Activated T-cell treated with anti-CD3 and anti-CD28 coated beads, Interleukin-2, amount 50 U/mL, for 24 hours (primary cell): ENCODE measurements at places on chromosomes 2 and 18.

- no peak for DNase-seq
Observed at GRCh38 chr2:187169864-187170263, 278.2 kb downstream of the CALCRL start.

DNA sequence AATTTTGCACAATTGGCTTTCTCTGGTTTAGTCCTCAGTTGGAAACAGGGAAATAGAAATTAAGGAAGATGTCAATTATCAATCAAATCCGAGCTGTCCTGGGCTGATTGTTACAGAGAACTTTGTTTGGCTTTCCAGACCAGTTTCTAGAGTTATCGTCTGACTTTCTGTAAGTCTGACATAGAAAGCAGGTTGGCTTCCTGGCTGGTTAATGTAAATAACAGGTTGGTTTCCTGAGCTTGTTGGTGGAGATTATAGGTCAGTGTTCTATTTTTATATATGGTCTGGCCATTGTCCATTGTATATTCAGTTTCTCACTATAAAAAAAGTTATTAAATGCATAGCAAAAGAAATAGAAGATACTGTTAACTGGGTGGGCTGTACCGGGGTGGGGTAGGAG lies 204.8 kb downstream of the MBD2 start:
- no peak for DNase-seq

DNA sequence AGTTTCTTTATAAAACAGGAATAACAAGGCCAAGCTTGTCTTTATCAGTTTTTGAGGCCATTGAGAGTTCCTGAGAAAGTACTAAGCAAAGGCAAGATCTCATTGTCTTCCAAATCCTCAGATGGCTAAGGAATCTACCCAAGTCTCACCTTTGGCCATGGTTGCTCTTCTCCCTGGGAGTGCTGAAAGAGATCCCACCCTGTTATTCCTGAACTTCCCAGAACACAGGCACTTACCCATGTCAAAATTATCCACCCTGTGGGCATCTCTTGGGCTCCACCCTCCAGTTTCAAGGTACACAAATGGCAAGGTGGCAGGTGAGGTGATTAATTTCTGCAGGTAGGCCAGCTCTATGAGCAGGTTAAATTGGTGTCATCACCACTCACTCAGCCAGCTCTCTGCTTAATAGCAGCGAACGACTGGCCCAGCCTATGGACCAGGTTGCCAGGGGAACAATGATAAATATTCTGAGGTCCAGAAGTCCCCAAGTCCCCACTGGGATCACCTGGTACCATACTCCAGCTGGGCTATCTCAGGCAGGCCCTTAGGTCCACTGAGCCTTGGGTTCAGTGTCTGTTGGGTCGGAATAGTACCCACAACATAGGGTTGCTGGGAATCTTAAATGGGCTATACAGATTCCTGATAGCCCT lies 2.3 kb upstream of the SPRED2 start:
- DNase-seq = no peak

DNA sequence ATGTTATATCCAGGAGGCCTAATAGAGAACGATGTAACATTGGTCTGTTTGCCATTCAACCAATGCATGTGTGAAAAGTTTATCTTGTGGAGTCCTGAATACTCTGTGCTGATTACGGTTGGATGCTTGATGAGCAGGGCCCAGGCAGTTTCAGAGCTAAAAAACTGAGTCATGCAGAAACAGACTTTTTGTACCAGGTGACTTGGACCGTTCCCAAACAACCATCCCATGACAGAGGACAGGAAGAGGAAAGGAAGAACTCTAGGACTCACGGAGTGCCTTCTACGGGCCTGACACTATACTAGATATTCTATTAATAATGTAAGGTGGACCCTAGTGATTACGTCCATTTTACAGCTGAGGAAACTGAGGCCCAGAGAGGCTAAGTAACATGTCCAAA lies 142.1 kb downstream of the ARHGAP28 start:
- DNase-seq = no peak

- DNase-seq = no peak
Observed at GRCh38 chr18:55981712-55982475, 393.9 kb upstream of the TCF4 start.

DNA sequence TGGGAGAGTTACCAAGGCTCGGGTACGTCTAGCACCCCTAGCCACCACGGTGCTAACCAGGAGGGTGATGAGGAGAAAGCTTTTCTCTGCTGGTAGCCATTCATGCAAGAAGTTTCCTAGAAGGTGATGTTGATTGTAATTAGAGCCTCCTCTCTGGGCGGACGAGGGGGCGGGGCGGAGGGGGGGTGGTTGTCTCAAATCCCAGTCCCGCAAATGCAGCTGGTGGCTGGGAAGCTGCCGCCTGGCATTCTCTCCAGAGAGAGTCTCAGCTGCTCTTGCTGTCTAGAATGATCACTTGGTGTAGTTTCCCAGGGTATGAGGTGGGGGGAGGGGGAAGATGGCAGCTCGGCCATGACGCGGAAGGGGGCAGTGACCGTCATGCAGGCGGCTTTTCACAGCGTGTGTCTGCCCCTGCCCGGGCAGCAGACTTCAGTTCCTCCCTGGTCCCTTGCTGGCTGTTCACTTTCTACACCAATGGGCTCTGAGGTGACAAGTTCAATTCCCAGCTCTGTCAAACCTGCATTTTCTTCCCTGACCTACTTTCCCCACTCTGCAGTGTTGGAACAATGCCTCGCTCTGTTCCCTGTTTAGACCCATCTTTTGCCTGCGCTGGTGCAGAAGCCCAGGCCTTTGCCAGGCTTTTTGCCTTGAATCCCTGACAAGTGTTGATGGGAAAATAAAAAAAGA lies 61.5 kb upstream of the KLF7 start:
- DNase-seq = no peak

- peak; percentile 64 for DNase-seq
Observed at GRCh38 chr2:33598561-33599174, 431 bp downstream of the FAM98A start.

GRCh38 chr18:37351110-37351509 lies 214.5 kb downstream of the CELF4 start:
- DNase-seq = no peak

DNA sequence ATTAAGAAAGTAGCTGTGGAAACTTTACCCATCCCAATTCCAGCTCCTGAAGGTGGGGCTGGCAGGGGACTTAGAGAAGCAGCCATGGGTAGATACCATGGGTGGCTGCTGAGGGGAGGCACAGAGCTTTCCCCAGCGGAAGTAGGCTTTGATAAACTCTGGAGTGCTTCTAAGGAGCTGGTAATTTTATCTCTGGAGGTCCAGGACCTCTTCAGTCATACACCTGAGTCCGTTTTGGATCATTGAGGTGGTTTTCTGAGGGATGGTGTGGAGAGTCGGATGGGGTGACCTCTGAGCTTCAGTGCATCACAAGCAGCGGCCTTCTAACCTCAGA lies 36.7 kb upstream of the BMP10 start:
- DNase-seq = peak; percentile 38

- DNase-seq = no peak
Observed at GRCh38 chr2:174797781-174798276, 33.6 kb upstream of the CHRNA1 start.

DNA sequence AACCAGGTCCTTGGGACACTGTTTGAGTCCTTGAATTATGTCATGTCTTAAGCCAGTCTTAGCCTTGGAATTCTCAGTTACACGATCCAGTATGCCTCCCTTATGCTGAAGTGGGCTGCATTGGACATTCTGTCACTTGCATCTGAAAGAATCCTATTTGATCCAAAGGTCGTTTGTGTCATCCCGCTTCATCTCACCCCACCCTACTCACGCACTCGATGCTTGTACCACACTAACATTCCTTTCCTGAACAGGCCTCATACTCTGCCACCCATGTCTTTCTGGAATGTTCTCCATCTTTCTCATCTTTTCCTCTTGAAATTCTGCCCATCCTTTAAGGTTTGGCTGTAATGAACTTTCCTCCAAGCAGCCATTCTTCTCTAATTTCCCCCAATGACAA lies 27.9 kb upstream of the ZFP36L2 start:
- DNase-seq = no peak

GRCh38 chr18:26335156-26335555 lies 108.9 kb downstream of the TAF4B start:
- no peak for DNase-seq

DNA sequence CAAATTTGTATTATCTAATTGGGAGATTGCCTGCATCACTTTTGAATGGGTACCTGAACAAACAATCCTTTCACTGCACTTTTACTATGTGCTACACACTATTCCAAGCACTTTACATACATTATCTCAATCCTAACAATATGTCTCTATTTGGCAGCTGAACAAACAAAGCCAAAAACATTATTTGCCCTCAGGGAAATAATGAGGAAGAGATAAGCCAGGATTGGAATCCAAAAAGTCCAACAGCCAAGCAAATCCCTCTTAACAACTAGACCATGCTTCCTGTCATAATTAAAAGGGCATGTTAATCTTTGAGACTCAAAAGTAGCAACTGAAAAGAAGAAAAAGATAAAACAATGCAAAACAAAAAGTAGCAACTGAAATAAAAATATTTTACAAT lies 32.1 kb downstream of the RPRD1A start:
- no peak for DNase-seq

DNA sequence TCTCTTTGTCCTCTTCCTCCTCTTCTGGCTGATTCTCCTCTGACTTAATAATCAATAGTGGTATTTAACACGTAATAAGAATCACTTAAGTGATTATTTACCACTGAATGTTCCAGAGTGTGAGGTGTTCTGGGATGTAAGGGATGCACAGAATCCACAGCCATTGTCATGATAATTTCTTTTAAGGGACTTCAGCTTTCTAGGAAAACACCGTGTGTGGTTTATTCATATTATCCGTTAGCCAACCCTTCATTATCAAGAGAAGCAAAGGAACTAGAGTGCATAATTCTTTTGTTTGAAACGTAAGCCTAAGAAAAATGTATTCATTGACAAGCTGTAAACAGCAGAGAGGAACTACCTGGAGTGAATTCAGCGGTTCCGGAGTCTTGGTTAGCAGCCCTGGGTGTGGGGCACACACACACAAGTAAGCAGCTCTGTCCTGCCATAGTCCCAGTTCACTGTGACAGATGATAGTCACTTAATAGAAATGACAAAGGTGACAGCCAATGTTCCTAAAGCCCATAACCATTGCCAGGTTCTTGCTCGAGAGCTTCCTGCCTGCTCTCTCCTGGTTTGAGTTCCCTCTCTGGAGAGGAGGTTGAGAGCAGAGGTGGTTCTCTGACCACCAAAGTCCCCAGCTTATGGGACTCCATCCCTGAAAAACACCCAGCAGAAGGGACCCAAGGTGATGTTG lies 101.9 kb downstream of the ACOXL start:
- no peak for DNase-seq

- DNase-seq = no peak
Observed at GRCh38 chr18:1495387-1495786, 590.7 kb downstream of the ADCYAP1 start.

- no peak for DNase-seq
Observed at GRCh38 chr2:217906798-217907197, 96.0 kb downstream of the TNS1 start.

GRCh38 chr18:45353530-45353929 lies 261.7 kb upstream of the SLC14A2 start:
- no peak for DNase-seq

DNA sequence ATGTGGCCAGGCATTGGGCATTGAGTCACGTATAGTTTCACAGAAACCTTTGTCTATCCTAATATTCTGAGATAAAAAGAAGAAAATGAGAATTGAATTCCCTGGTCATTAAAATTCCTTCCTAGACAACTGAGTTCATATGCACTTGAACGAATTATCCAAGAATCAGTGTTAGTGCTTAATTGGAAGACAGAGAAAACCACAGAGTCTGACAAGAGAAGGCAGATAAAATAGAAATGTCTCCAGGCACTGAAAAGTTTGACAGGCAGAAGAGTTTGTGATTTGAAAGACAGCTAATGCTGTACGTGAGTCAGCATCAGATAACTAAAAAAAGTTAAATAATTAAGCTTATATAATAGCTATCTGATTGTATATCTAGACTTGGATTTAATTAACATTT lies 47.7 kb upstream of the TRIB2 start:
- no peak for DNase-seq

DNA sequence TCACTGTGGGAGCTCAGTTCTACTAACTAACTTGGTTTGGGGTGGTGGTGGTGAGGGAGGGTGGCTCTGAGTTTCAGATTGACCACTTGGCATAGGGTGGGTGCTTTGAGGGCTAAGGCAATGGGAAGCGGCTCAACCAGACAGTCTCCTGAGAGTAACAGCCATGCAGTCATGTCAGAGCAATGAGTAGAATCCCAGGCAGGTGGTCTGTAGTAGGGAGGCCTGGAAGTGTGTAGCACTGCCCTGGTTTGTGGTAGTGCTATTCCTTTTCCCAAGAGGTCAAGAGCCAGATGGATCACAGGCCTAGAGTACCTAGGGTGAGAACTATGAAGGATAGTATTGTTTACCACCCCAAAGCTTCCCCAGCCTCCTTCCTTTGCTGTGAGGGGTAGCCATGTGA lies 18.7 kb upstream of the RAPH1 start:
- DNase-seq = no peak

DNA sequence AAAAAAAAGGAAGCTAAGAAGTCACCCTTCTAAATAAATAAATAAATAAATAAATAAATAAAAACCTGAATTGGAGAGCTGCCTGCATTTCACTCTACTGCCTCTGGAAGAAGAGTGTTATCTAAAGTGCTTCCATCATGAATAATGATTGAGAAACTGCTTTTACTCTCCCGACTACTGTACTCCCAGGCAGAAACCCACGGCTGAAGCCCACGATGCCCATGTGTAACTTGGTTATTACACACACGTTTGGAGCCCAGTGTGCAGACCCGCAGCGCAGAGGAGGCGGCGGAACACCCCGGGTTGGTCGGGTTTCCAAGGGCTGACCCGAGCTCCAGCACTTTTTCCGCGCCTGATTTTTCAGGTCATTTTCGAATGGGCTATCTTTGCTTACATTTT lies 697 bp upstream of the SPATS2L start:
- peak; percentile 37 for DNase-seq

DNA sequence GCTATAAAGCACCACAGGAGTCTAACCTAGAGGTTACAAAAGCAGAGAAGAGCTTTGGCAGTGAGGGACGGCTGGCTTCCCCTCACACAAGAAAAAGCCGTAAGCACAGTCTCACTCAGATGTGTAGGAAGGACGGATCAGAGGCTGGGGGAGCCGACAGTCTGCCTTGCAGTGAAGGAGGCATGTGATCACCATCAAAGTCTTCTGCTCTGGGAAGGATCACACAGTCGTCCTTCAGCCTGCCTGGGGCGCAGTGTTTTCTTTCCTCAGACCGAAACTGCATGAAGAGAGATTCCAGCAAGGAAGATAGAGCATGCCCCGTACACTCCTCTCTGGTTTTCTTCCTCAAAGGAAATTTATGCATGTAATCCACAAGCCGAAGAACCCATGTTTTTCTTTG lies 24.1 kb downstream of the GATA6 start:
- DNase-seq = no peak

GRCh38 chr2:10345813-10346212 lies 43.1 kb downstream of the HPCAL1 start:
- DNase-seq = no peak

GRCh38 chr18:49581371-49581770 lies 19.5 kb downstream of the LIPG start:
- DNase-seq = no peak

- no peak for DNase-seq
Observed at GRCh38 chr2:6352906-6353515, 512.7 kb downstream of the CMPK2 start.

GRCh38 chr2:121173806-121174205 lies 111.2 kb downstream of the TFCP2L1 start:
- DNase-seq = no peak

- DNase-seq = no peak
Observed at GRCh38 chr2:127783101-127783500, 27.9 kb downstream of the WDR33 start.
